ENCODE measurements at places on chromosomes 1 and 21.
A peak's percentile ranks its signal among the peaks of the same experiment; 100 is the strongest.

DNA sequence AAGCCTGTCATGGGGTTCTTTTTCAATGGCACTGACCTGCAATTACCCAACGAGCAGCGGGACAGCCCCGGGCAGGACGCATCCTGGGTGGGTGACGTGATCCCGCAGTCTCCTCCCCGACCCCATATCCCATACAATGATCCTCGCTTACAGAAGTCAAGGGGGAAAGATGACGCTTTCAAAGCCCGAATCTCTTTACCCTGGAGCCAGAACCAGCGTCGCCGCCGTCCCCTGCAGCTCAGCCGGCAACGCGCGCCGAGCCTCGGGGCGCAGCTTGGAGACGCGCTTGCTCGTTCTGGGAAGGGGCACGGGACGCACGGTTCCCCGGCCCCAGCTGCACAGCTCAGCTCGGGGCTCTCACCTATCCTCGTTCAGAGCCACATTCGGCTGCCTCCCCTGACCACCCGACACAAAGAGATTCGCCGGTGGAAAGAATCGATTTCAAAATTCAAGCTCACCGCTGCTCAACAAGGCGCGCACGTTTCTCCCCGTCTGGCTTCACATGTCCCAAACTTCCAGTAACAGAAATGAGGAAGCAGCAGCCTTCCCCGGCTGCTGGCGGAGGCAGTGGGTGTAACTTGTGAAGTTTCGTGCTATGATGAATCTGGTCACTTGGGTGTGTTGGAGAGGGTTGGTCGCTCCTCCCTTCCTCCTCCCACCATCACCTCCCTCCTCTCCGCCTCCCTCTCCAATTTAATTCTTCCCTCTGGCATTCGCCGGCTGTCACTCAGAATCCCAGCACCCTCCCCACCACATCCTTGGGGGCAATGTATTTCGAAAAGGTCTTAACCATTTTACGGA lies at the start of gene TIAM1:
Gene TIAM1, minus strand, starts transcription at position 582 of the 801 bp plus-strand sequence. CDS start 77,289 bp downstream, outside the sequence.
- DNase-seq: no peak

GRCh38 chr1:147641695-147642592 lies 28.4 kb downstream of the ACP6 start:
- DNase-seq: peak; percentile 73

DNA sequence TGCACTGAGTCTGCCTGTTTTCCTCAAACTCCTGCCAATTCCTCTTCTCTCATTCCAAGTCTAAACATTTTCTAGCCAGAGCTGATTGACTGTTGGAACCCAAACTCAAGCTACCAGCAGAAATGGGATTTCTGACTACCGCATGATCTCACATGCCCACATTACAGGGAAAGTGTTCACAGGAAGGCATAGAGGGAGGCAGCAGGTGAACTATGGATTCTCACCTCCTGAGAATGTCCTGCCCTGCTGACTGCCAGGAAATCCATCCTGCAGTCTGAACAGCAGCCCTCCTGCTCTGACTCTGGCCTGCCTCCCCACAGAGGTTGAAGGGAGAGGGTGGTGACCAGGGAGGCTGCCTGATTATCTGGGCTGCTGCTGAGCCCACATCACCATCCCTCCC lies 22.5 kb downstream of the IQGAP3 start:
- no peak for DNase-seq

- DNase-seq: peak; percentile 57
Measured at GRCh38 chr1:37513795-37514349, 694 bp downstream of the MEAF6 start.

- no peak for DNase-seq
Measured at GRCh38 chr1:47755101-47755990, 241.8 kb downstream of the TRABD2B start.

- DNase-seq: no peak
Measured at GRCh38 chr1:118396829-118397495, 211.9 kb upstream of the SPAG17 start.

GRCh38 chr21:42552407-42553336 lies 39.0 kb downstream of the SLC37A1 start:
- no peak for DNase-seq

DNA sequence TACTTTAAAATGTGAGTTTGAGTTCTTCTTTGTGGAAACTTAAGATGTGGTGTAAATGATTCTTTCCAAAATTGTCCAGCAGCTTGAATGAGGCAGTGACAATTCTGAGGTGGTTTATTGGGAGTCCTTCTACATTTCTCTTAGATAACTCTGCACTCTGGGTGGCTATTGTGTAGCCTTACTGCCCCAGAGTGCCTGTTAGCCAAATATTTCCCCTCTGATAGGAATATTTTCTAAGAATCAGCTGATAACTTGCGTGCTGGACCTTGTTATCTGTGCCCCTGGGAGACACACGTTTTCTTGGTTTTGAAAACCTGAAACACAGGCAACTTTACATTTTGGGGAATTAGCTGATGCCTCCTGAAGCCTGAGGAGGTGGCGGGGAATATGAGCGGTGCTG lies 91.6 kb downstream of the CD247 start:
- DNase-seq: no peak

GRCh38 chr21:46605767-46606426 lies 1.0 kb upstream of the S100B start:
- DNase-seq: no peak

DNA sequence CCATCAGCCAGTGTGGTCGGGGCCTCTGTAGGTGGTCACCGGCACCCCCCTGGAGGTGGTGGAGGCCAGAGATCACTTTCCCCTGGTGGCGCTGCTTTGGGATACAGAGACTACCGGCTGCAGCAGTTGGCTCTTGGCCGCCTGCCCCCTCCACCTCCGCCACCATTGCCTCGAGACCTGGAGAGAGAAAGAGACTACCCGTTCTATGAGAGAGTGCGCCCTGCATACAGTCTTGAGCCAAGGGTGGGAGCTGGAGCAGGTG lies 961 bp downstream of the RBM15 start:
- no peak for DNase-seq

DNA sequence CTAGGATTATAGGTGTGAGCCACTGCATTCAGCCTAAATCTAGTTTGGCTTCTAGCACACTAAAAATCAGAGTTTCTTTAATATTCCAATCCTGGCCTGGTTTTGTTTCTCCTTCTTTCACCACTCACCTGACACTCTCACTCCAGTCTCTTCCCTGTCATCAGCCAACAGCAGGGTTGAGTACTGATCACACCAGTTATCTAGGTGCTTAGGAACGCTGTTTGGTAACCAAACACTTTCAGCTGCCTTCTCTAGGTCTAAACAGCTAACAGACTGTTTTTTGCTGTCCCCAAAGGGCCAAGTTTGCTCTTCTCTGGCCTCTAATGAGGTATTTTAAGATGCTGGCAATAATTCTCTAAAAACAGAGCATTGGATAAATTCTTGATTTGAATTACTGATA lies 17.7 kb upstream of the FRRS1 start:
- no peak for DNase-seq

DNA sequence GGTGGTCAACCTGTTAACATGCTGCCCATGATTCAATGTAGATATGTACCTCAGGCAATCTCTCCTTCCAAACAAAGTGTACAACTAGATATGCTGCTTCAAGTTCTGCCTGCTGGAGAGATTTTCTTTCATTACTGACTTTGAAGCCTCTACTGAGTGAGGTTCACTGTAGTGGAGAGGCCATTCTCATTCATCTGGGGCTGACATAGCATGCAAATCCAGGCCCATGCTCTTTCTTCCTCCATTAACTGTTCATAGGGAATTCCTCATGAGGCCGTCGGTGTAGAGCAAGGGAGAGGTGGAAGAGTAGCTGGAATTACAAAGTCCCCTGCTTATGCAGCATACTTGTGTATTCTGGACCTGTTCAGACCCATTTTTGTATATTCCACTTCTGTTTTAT lies 38.6 kb downstream of the VANGL2 start:
- DNase-seq: no peak

GRCh38 chr1:174023440-174023839 lies 1.3 kb upstream of the RC3H1 start:
- DNase-seq: peak; percentile 72

GRCh38 chr1:227127891-227128290 lies 187.8 kb downstream of the COQ8A start:
- no peak for DNase-seq

DNA sequence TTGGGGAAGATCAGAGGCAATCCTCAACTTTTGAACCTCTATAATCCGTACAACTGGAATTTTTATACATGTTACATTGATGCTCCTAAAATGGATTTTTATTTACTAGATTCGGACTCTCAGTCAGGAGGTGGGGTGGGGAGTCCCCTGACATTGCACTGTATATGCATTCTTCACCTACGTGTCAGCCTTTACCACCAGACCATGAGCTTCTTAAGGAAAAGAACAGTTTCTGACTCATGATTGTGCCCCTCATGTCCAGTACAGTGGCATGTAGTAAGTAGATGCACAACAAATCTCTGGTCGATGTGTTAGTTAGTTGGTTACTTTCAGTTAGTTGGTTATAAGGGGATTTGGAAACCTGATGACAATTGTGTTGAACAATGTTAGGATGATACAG lies 15.4 kb downstream of the LPAR3 start:
- no peak for DNase-seq

GRCh38 chr1:33456502-33456886 lies 16.0 kb upstream of the ZSCAN20 start:
- no peak for DNase-seq

DNA sequence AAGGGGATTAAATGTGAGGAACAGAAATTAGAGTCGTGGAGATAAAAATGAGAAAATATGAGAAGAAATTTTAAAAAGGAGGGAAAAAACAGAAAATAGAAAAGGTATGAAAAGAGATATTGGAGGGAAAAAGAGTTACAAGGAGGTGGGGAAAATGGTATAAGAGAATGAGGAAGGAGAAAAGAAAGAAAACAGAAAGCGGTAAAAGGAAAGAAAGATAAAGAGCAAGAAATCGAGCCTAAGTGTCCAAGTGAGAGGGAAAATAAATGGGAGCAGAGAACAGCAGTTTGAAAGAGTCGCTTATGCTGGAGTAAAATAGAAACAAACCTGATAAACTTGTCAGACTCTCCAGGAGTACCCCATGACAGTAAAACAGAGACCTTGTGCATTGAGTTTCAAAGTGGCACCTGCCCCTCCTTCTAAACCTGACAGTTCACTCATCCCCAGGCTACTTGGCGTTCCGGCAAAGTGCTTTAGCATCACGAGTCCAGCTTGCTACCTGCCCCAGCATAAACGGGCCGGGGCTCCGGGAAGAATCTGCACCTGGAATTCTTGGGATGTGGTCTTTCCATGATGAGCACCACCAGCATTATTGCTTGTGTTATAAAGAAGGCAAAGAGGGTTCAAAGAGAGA lies 585 bp downstream of the NEGR1 start:
- DNase-seq: peak; percentile 18

- no peak for DNase-seq
Measured at GRCh38 chr1:48695161-48695560, 81.5 kb downstream of the BEND5 start.

- DNase-seq: no peak
Measured at GRCh38 chr1:206678490-206678889, 6.2 kb upstream of the MAPKAPK2 start.

GRCh38 chr1:76425201-76426145 lies 350.9 kb downstream of the ST6GALNAC3 start:
- DNase-seq: no peak

DNA sequence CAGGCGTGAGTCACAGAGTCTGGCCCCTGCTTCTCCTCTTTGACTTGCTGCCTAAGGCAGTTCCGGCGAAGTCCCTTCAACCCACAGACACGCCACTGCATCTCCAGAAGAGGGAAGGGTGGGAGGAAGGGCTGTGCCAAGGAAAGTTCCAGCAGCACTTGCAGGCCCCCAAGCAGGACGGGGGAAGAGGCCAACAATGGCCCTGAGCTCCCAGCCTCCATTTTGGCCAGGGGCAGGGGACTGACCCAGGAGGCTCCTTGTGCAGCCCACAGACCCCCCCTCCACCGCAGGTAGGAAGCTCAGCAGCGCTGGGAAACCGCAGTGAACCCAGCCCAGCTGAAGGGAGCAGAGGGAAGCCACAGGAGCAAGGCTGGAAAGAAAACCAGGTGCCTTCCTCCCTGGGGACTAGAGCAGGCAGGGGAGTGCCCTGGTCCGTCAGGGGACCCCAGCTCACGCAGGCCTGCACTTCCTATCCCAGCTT lies 35.4 kb downstream of the ACOT7 start:
- peak; percentile 7 for DNase-seq

DNA sequence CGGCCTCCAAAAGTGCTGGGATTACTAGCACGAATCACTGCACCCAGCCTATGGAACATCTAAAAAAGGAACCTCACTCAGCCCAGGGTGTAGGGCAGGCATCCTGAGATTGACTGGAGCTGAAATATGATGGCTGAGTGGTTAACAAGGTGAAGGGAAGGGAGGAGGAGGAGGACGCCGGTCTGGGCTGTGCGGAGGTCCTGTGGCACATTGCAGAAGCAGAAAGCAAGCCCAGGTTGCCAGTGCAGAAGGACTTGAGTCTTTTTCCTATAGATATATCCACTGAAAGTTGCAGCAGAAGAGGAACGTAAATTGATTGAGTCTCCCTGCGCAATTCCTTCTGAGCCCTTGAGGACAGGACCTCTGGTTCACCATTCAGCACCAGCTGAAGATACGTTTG lies 1.5 kb upstream of the KIF17 start:
- no peak for DNase-seq

DNA sequence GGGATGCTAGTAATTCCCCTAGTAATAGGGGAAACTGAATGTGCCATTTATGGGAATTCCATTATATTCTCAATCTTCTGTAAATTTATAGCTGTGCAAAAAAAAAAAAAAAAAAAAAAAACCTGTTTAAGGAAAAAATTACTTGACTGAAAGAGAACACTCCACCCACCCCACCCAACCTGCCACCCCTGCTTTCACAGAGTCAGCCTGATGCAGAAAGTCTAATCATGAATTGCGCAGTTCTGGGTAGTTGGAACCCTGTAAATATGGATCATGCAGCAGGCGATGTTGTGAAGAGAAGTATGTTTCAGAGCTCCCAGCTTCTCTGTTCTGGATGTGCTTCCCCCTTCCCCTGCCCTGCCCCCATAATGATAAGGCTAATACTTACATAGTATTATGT lies 19.6 kb upstream of the LAMC2 start:
- no peak for DNase-seq

DNA sequence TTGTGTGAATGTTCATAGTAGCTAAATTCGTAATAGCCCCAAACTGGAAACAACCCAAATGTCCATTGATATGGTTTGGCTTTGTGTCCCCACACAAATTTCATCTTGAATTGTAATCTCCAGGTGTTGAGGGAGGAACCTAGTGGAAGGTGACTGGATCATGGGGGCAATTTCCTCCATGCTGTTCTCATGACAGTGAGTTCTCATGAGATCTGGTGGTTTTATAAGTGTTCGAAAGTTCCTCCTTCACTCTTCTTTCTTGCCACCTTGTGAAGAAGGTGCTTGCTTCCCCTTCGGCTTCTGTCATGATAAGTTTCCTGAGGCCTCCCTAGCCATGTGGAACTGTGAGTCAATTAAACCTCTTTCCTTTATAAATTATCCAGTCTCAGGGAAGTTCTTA lies 11.3 kb downstream of the UBE2G2 start:
- no peak for DNase-seq

DNA sequence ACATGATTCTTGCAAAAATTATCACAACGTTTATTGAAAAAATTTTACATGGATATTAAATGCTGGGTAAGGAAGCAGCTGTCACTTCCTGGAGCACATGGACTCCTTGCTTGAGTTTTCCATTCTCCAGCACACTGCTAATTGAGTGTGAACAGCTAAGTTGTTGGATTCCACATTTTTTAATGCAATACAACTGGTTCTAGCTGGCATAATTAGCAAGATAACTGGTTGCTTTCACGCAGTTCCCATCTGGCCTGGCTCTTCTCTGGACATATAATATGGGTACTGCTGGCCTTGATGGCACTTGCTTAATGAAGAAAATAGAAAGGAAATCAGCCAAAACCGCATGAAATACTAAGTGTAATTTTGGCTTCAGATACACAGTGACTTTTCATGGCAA lies 26.6 kb downstream of the RGS21 start:
- DNase-seq: no peak

GRCh38 chr1:90717356-90717664 lies 208 bp upstream of the BARHL2 start:
- DNase-seq: no peak

Measured in D341Med (cell line).